NCI-H226 (cell line): ENCODE measurements at places on chromosomes 4 and X.

GRCh38 chr4:41067369-41067768 lies 147.0 kb downstream of the APBB2 start:
- no peak for DNase-seq

DNA sequence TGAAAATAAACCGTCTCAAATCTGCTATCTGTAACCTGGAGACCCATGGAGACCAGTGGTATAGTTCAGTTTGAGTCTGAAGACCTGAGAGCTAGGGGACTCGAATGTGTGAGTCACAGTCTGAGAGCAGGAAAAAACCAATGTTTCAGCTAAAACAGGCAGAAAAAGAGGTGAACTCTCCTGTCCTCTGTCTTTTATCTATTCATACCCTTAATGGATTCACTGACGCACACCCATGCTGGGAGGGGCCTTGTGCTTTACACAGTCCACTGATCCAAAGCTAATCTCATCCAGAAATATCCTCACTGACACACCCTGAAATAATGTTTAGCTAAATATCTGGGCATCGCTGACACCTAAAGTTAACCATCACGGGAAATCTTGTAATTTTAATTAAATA lies 297.9 kb downstream of the GPM6A start:
- DNase-seq: no peak

DNA sequence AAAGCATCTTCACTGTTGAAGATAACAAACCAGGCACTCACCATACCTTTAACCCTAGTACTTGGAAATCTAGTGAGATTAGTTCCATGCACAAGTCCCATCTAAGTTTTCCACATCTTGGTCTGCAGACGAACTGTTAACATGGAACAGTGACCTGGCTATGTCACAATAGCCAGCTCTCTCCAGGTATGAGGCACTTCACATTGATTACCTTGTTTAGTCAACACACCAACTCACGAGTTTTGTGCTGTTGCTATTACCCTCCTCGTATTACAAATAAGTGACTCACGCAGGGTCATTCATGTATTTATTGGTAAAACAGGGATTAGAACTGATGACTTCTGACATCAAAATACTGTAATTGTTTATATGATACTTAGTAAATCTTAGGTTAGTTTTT lies 36.4 kb upstream of the FRAS1 start:
- DNase-seq: no peak

GRCh38 chr4:21765810-21766407 lies 182.7 kb downstream of the KCNIP4 start:
- DNase-seq: peak; percentile 39

DNA sequence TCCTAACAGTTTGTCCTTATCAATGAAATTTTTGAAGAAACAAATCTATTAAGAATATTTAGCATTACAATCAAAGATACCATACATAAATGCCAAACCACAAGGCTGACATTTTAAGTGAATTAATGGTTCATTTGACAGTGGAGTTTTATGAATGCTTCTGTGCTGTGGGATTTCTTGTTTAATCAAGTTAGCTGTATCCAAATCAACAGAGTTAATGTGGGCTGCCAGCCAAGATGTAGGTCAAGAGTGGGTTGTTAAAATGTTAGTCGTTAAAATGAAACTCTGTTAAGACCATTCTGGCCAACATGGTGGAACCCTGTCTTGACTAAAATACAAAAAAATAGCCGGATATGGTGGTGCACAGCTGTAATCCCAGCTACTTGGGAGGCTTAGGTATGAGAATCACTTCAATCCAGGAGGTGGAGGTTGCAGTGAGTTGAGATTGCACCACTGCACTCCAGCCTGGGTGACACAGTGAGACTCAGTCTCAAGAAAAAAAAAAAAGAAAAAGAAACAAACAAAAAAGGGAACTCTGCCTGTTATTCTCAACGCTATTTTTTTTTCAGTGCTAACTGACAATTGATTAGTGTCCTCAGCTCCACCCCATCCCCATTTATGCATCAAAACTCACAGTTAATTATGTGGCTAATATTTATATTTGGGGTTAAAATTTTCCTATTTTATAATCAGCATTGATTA lies 20.2 kb downstream of the GPAT3 start:
- no peak for DNase-seq

- no peak for DNase-seq
Measured at GRCh38 chr4:6019316-6020263, 1.4 kb upstream of the C4orf50 start.
